ENCODE measurements at places on chromosomes 16 and 17.

GRCh38 chr16:66226762-66227161 lies 139.7 kb upstream of the CDH5 start:
- no peak for DNase-seq

- no peak for DNase-seq
Observed at GRCh38 chr17:56629531-56630075, 36.1 kb downstream of the NOG start.

DNA sequence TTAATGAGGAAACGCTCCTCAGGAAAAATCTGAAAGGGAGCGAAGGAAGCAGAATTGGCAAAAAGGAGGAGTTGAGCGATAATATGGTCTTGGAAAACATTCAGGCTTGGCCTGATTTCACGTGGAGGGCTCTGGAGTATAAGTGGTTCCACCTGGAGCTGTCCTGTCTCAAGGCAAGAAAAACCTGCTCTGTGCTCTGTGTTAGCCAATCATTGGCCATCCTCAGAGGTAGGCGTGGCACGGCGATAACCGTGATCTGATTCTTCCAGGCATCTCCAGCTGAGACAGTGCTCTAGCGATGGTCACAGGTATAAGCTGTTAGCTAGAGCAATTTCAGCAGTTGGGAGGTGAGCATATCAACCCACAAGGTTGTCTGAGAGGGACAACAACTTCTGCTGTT lies 450.5 kb upstream of the MAF start:
- no peak for DNase-seq

- DNase-seq: no peak
Observed at GRCh38 chr17:45380991-45381390, 51.7 kb downstream of the ARHGAP27 start.

DNA sequence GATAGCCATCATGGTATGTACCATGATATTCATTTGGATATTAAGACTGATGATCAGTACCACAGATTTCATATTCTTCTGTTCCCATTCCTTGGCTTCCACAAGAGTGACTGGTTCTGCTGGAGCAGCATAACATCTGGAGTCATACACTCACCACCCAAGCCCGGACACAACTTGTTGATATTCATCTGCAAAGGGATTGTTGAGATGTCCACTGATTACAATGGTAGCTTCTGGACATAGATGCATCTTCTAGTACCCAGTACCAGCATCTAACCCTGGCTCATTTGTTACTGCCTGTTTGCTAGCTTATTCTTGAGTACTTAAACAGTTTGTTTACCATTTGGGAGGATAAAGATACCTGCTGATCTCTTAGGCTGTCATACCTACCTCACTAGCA lies 235.7 kb upstream of the AXIN2 start:
- DNase-seq: no peak

DNA sequence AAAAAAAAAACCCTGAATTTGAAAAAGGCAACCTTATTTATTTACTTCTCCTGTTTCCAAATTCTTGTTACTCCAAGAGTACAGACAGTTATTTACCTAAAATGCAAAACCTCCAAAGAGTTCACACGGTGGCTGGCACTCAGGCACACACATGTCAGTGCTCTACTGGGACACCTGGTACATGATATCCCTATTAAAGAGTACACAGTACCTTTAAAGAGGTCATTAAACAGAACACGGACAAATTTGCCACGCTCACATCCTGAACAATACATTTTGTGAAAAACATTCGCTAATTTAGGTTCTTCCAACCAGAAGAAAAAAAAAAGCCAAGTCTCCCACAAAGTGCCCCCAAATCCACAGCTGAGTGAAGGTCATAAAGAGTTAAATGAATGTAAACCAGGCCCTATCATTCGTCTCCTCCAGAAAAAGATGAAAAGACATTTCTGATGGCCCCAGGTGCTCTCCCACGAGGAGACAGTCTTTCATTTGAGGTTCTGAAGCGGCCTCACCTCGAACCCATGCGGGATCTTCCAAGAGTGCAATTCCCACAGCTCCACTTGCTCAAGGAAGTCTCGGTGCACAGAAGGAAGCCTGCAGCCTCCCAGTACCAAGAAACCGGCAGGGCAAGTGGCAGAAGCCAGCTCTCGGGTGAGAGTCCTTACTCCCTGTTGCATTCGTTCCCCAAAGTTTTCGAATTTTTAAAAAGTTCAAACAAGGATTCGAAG lies 993 bp downstream of the ERN1 start:
- DNase-seq: peak; percentile 33

- no peak for DNase-seq
Observed at GRCh38 chr16:12628536-12628935, 175.2 kb downstream of the CPPED1 start.

- DNase-seq: peak; percentile 50
Observed at GRCh38 chr16:57185446-57185944, 344 bp downstream of the PSME3IP1 start.

- no peak for DNase-seq
Observed at GRCh38 chr17:83050651-83051395, 28.6 kb upstream of the METRNL start.

All from activated CD4-positive, alpha-beta memory T cell treated with anti-CD3 and anti-CD28 coated beads for 36 hours (primary cell).